ENCODE measurements at places on chromosomes 4 and X. TPM values are rescaled to one million over a fixed set of nuclear protein-coding genes. Genes with fewer than 3 reads are reported as not detected.

Gene MAGEA4
- polyA plus RNA-seq = not detected

Gene FGF5
- 0.07 TPM for polyA plus RNA-seq

Gene MTNR1A
- polyA plus RNA-seq = 1.8 TPM

Gene FGF2
- 7.3 TPM for polyA plus RNA-seq

Gene ERCC6L
- polyA plus RNA-seq = 4.1 TPM

Gene FABP2
- 1.1 TPM for polyA plus RNA-seq

Gene MXRA5
- 8.2 TPM for polyA plus RNA-seq

Gene XG
- 0.14 TPM for polyA plus RNA-seq

Gene CNGA1
- 4.2 TPM for polyA plus RNA-seq

Gene SPP1
- polyA plus RNA-seq = 347 TPM

Gene PLK4
- 26.3 TPM for polyA plus RNA-seq

Gene PDLIM3
- 3.6 TPM for polyA plus RNA-seq

Gene WNK3
- polyA plus RNA-seq = 4.7 TPM

Gene CXCL13
- 1.0 TPM for polyA plus RNA-seq

Gene PPARGC1A
- polyA plus RNA-seq = 29.2 TPM

Gene CEP44
- polyA plus RNA-seq = 19.3 TPM

Gene GRID2
- 7.5 TPM for polyA plus RNA-seq

Gene HPGDS
- polyA plus RNA-seq = 4.2 TPM

Gene GJB1
- polyA plus RNA-seq = 43.3 TPM

Gene DDIT4L
- 3.7 TPM for polyA plus RNA-seq

Gene GUCY1B1
- polyA plus RNA-seq = 77.3 TPM

Gene RADX
- 5.8 TPM for polyA plus RNA-seq

Gene IL21
- polyA plus RNA-seq = not detected

Gene CCDC160
- 13.9 TPM for polyA plus RNA-seq

Gene PRDM5
- polyA plus RNA-seq = 18.5 TPM

Gene AIMP1
- polyA plus RNA-seq = 97.0 TPM

Gene DSPP
- not detected for polyA plus RNA-seq

Gene EGFL6
- polyA plus RNA-seq = 25.2 TPM

Gene FGF16
- polyA plus RNA-seq = not detected

Gene MBNL3
- 32.2 TPM for polyA plus RNA-seq

Gene NSUN7
- 13.1 TPM for polyA plus RNA-seq

Gene MRFAP1L1
- polyA plus RNA-seq = 147 TPM

Gene CXorf49
- polyA plus RNA-seq = not detected

Gene TLR7
- 0.79 TPM for polyA plus RNA-seq

Gene BEND2
- polyA plus RNA-seq = 0.08 TPM

Gene SPATA4
- polyA plus RNA-seq = 1.1 TPM

Gene MAGEA11
- polyA plus RNA-seq = not detected

Gene TNMD
- polyA plus RNA-seq = 3.4 TPM

Gene TSPAN5
- 24.8 TPM for polyA plus RNA-seq

Gene CT83
- not detected for polyA plus RNA-seq

Gene OTC
- not detected for polyA plus RNA-seq

Gene RTL9
- 0.18 TPM for polyA plus RNA-seq

Gene DCAF4L1
- polyA plus RNA-seq = 0.25 TPM

Gene PCSK1N
- 6.8 TPM for polyA plus RNA-seq

Gene CT45A3
- polyA plus RNA-seq = not detected

Gene BANK1
- 4.2 TPM for polyA plus RNA-seq

Gene ARHGEF38
- 4.1 TPM for polyA plus RNA-seq

Gene TENM3
- 16.0 TPM for polyA plus RNA-seq

Gene HSFX3
- not detected for polyA plus RNA-seq

Gene CLDN34
- polyA plus RNA-seq = not detected

Gene SOX3
- not detected for polyA plus RNA-seq
